ENCODE measurements at places on chromosomes 2 and 18.
A peak's percentile ranks its signal among the peaks of the same experiment; 100 is the strongest.

DNA sequence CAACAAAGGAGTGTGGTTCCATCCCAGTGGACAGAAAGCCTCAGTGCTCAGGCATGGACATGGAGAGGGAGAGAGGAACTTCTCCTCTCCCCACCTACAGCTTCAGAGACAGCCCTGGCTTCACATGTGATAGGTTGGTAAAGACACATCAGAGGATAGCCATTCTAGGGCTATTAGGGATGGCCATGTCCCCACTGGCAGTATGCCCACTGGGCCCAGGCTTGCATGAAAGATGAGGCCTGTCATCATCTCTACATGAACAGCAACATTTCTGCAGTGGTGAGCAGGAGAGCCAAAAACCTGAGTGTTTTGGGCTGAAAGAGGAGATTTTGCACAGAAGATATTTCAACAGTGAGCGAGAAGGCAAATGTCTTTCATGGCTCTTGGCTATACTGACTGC lies 517.2 kb downstream of the NR4A2 start:
- no peak for DNase-seq

- DNase-seq, result peak; percentile 82
Measured at GRCh38 chr18:67310826-67311225, 205.7 kb downstream of the DSEL start.

GRCh38 chr2:197266477-197266876 lies 44.1 kb downstream of the ANKRD44 start:
- no peak for DNase-seq

- no peak for DNase-seq
Measured at GRCh38 chr18:50312296-50313030, 25.0 kb upstream of the CXXC1 start.

GRCh38 chr2:160270571-160271113 lies 70.6 kb upstream of the ITGB6 start:
- peak; percentile 78 for DNase-seq

DNA sequence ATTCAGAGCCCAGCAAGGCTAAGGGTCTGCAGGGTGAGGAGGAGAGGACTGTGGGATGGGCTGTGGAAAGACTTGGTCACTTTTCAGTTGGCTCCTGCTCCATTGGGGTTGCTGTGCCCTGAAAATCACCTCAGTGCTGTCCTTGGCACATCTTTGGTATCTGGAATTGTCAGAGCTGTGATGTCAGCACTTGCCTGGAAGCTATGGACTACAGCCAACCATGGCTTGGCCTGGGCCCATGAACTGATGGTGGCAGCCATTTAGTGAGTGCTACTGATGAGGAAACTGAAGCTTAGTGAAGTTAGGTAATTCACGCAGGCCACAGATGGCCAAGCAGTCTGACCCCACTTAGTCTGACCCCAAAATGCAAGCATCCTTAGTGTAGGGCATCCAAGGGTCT lies 121.8 kb upstream of the SERPINE2 start:
- peak; percentile 51 for DNase-seq

DNA sequence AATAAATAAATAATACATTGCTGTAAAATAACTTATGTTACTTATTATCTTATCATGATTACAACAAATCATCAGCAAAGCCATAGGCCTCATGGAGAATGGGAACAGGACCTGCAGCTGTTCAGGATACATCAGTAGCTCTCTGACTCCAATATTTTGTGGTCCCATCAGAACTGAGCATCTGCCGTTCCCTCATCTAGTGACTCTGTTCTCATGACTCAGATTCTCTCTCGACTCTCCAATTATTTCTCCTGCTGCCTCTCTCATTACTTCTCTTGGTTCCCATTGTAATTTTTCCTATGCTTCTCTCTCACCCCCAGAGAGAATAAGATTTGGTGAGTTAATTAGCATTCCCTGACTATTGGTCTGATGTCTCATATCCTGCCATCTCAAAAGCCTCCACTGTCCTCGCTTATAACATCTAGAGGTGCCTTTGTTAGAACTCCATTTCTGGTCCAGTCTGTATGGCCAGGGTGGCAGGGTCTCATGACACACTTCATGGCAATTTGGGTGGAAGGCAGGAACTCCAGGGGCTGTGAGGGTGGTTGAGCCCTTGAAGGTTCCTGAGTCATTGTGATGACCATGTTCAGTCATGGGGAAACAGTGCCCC lies 78.0 kb upstream of the TANC1 start:
- DNase-seq, result peak; percentile 6

DNA sequence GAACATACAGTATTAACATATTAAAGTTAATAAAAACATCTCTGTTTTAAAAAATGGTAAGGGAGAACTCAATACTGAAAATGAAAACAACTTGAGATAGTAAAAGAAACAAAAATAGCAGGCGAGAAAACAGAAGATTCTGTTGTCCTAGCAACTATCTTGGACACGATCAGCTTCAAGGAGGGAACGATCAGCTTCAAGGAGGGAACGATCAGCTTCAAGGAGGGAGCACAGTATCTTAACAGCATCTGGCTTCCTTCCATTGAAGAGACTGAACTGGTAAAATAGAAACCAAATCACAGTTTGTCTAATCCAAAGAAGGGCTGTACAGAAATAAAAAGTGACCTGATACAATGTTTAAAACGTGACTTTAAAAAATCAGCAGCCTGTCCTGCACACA lies 51.8 kb downstream of the NDUFA10 start:
- no peak for DNase-seq

- peak; percentile 94 for DNase-seq
Measured at GRCh38 chr2:69196327-69197117, 183.5 kb downstream of the ANTXR1 start.

DNA sequence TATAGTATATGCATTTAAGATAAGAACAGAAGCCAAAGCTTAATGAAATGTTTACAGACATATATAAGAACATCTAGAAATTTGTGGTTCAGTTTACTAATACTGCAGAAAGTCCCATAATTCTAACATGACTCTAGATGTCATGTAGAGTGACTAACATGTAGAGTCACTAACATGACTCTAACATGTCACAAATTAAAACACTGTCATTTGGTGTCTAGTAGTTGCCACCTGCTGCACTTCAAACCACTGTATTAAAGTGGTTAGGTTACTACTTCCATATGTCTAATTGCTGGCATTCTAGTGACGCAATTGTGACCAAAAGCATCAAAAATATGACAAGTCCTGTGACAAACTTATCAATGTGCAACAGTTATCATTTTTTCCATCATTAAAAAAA lies 100.2 kb upstream of the WDR75 start:
- DNase-seq, result no peak

DNA sequence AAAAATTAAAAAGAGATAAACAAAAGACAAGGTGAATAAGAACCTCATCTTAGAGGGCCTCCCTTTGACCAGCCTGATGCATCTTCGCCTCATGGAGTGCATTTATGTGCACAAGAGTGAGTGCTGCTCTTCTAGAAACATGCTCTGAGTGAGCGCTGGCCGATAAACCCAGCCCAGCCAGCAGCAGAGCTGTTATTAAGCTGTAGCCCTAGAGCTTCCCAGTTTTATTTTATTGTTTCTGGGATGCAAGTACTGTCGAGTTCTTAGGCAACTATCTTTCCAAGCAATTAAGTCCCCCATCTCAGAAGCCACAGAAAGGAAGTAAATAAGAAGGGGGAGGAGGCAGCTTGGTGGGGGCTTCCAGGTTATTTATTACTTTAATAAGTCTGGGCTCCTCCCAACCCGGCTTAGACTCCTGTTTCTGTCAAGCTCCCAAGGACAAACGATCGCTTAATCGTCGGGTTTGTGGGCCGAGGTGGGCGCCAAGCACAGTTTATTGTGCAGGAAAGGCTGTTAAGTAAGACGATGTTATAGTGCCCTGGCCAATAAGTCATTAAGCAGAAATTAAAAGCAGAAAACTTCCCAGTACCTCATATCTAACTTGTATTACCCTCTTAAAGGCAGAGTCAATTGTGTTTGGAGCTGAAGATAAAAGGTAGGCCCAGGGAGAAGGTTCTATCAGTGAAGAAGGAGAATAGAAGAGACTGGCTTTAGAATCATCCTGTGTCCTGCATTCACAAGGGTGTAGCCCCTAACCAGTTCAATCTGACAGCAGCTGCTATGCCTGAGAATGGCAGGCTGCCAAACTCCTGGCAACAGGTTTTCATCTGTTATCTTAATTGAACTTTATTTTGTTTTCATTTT lies 176.3 kb downstream of the PIK3C3 start:
- no peak for DNase-seq

- peak; percentile 14 for DNase-seq
Measured at GRCh38 chr18:36692921-36693332, 135.9 kb downstream of the TPGS2 start.

GRCh38 chr2:26716769-26717168 lies 24.2 kb downstream of the KCNK3 start:
- no peak for DNase-seq

DNA sequence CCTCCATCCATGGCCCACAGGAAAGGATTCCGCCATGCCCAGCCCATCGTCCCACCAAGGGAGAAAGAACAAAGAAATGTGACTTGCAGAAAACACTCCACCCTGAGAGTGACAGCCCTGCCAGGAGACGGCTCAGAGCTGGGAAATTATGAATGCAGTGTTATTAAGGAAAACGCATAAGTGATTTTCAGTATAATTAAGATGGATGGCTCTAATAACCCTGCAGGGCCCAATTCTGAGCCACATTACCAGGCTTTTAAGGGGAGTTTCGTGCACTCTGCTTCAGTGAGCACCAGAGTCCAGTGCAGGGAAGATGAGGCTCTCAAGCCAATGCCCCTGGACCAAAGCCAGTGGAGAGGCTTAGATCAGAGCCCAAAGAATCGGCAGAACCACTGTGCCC lies 10.6 kb upstream of the TEX51 start:
- DNase-seq, result no peak

DNA sequence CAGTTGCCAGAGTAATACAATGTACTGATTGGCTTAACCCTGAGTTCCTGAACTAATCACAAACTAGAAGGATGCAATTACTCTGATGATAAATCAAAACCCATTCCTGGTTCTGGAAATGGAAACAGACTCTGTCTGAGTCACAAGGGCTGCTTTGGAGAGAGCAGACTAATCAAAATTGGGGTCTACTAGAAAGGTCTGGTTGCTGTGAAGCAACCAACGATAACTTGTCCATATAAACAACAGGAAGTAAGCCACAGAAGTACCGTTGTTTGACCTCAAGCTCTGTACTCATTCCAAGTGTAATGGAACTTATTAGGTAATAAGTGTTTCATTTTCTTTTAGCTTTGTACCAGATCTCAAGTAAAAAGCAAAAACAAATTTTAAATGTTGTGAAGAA lies 49.7 kb downstream of the RASGRP3 start:
- no peak for DNase-seq

DNA sequence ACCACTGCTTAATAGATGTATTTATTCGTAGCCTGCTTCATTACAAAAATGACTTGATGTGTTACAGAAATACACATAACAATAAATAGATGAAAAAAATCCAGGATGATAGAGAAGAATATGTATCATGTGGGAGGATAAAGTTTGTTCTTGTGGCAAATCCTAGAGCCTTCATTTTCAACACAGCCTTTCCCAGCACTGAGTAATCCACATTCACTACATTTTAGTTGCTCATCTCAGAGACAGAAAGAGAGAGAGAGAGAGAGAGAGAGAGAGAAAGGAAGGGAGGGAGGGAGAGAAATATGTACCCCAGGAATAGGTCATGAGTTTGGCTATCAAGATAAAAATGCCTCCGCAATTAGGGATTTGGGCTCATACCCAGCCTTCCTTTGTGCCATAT lies 144.3 kb downstream of the RBMS1 start:
- DNase-seq, result no peak

DNA sequence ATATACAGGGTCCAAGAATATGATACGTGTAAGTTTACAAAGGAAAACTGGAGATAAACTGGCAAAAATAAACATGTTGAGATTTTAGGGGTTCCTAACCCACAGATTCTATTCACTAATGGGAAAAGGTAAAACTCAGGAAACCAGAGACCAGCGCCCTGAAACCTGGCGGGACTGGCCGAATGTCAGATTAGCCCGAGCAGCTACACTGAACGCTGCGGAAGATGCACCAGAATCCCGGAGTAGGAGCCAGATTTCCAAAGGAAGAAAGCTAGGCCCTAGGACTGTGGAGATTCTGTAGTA lies 679 bp upstream of the WDR75 start:
- no peak for DNase-seq

GRCh38 chr18:53033128-53033527 lies 693.1 kb downstream of the DCC start:
- DNase-seq, result no peak

DNA sequence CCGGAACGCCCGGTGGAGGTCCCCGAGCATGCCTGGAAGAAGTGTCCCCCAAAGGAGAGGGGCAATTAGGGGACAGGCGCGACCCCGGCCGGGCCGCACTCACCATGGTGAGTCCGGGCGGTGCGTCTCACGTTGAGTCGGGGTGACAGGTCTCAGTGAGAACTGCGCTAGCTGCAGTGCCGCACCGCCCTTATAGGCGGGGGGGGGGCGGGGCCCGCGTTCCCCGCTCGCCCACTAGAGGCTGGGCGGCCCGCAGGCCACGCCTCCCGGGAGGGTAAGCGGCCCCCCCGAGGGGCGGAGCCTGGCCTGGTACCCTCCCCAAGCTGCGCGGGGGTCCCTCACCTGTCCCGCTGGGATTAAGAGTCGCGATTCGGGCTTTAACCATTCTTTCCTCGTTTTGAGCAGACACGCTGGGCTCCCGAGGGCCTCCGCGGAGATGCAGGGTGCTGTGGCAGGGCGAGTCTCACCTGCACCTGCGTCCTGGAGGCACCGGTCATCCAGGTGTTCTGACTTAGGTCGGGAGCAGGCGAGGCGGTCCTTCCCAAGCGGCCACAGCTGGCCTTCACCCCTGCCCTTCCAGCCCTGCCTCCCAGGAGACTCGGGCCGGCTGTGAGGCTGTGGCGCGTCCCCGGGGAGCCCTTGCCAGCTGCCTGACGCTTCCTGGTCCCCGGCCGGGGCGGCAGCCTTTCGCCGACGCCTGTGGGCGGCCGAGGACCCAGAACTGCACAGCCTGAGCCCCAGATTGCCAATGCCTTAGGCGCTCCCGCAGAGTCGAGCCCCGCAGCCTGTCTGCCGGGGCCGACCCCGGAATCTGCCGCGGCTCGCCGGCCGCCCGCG lies at the start of gene TUBA4A:
TUBA4A (minus strand) TSS at position 166 of the 837 bp plus-strand sequence; CDS start at position 106, 60 bp downstream.
- peak; percentile 55 for DNase-seq

DNA sequence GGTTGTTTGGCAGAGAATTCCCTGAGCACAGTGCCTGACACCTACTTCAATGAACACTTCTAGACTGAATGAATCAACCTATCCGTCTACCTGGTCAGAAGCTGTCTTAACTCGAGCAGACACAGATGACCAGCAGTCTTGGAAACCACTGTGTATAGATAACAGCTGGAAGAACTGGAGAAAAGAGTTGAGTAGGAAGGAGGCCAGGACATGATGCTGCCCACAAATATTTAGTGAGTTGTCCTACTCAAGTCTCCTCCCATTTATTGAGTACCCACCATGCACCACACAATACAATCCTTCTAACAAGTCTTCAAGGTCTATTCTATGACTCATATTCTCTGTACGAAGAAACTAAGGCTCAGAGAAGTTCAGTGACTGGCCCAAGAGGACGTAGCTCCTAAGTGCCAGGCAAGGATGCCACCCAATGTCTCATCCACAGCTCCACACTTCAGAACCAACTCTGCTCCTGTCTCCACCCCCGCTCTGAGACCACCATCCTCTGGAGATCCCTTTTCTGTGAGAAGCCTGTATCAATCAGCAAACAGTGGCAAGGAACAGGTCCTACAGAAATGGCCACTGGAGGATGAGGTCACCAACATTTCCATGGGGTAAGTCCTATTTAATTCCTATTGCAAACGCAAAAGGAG lies 62.2 kb downstream of the GALNT14 start:
- DNase-seq, result peak; percentile 50

Measured in fibroblast of skin of scalp (primary cell).